ENCODE measurements at places on chromosomes 16 and 17.

DNA sequence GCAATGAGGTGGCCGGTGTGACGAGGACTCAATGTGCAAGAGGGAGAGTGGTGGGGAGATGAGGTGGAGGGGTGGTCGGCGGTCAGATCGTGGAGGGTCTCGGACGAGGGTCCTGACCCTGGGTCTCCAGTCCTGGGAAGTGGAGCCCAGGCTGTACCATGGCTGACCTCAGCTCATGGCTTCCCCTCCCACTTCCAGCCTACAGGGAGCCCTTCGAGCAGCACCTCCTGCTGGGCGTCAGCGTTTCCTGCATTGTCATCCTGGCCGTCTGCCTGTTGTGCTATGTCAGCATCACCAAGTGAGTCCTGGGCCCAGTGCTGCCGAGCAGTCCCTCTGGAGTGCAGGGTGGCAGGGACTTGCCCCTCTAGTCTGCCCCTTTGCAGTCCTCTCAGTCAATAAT, 41.8 kb downstream of the IL4R start:
- no peak for DNase-seq

- no peak for DNase-seq
Observed at GRCh38 chr16:11309895-11310633, 28.9 kb upstream of the PRM1 start.

- no peak for DNase-seq
Observed at GRCh38 chr17:52759864-52760263, 601.4 kb upstream of the CA10 start.

DNA sequence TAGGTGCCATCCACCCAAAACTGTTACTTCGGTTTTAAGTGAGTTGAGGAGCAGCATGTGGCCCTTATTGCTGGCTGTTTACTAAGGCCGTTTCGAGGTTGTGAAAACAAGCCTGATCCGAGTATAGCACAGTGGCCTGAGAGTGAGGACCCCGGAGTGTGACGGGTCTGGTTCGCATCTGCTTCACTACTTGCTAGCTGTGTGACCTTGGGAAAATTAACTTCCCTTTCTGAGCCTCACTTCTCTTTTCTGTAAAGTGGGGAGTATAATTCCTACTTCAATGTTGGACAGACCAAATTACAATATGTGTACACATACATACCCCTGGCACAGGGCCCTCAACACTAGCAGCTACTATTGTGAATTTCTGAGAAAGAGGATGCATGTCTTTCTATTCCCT, 11.7 kb upstream of the HEATR6 start:
- DNase-seq = no peak

DNA sequence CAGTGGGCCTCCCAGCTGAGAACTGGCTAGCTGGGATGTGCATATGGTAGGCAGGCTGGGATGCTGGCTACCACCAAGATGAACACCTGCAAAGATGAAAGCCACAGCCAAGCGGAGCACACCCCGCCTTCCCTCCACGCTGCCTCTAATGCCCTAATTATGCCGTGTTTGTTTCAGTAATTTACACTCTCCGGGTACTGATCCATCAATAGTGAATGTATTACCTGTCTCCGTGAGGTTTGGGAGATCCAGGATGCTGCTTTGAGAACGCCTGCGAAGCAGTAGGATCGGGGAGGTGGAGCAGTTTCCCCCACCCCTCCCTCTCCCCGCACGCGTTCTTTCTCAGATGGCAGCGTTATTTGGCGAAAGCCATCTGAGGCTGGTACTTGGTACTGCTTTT, 28.9 kb upstream of the GSE1 start:
- no peak for DNase-seq

GRCh38 chr17:77371888-77372443, 231.2 kb downstream of the SEC14L1 start:
- no peak for DNase-seq

GRCh38 chr17:28478712-28479615, 5.5 kb downstream of the SLC13A2 start:
- no peak for DNase-seq

DNA sequence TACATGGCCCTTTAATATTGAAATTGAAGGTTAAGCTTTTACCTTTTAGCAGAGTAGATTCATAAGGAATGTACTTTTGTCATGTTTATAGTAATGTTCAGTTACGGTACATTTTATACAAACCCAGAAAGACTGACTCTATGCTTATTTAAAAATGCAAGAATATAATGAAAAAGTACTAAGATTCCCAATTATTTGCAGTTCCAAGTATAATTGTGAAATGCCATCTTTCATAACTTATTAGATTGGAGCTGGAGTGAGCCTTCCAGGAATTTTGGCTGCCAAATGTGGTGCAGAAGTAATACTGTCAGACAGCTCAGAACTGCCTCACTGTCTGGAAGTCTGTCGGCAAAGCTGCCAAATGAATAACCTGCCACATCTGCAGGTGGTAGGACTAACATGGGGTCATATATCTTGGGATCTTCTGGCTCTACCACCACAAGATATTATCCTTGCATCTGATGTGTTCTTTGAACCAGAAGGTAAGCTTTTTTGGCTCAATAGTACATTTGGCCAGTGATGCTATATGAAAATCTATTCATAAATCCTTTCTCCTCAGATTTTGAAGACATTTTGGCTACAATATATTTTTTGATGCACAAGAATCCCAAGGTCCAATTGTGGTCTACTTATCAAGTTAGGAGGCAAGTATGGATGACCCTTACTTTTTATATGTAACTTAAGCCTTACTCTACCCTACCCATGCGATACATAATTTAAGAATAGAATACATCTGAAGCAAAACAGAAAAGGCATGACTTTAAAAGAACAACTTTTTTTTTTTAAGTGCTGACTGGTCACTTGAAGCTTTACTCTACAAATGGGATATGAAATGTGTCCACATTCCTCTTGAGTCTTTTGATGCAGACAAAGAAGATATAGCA, 4.2 kb downstream of the SRSF2 start:
- no peak for DNase-seq

- no peak for DNase-seq
Observed at GRCh38 chr17:74981979-74982662, 5.3 kb upstream of the CDR2L start.

All from fibroblast of skin of left quadriceps (primary cell).